ENCODE measurements at places on chromosomes 6 and 20. TPM values are rescaled to one million over a fixed set of nuclear protein-coding genes. Genes with fewer than 3 reads are reported as not detected.

Gene ADGRB3
- 1.4 TPM for total RNA-seq

Gene AVP
- not detected for total RNA-seq

Gene HLA-DMB
- 0.65 TPM for total RNA-seq

Gene TAPBP
- total RNA-seq: 182 TPM

Gene BPIFB4
- not detected for total RNA-seq

Gene RNF144B
- total RNA-seq: 13.2 TPM

Gene PKHD1
- 2.2 TPM for total RNA-seq

Gene CD93
- not detected for total RNA-seq

Gene TBXT
- not detected for total RNA-seq

Gene FRMD1
- not detected for total RNA-seq

Gene DBNDD2
- 36.6 TPM for total RNA-seq

Gene CLDN20
- total RNA-seq: not detected

Gene STX11
- total RNA-seq: 1.6 TPM

Gene CCN6
- total RNA-seq: not detected

Gene SLC17A1
- 0.25 TPM for total RNA-seq

Gene ABHD16B
- not detected for total RNA-seq

Gene C4A
- total RNA-seq: 2.1 TPM

Gene IL20RA
- 1.1 TPM for total RNA-seq

Gene PRDM13
- not detected for total RNA-seq

Gene RXRB
- total RNA-seq: 24.0 TPM

Gene SYS1
- 63.6 TPM for total RNA-seq

Gene C20orf173
- total RNA-seq: not detected

Gene MCCD1
- not detected for total RNA-seq

Gene MLN
- not detected for total RNA-seq

Gene PNLDC1
- total RNA-seq: not detected

Gene C6orf58
- not detected for total RNA-seq

Gene SYCP2
- total RNA-seq: 0.13 TPM

Gene SSTR4
- total RNA-seq: not detected

Gene ZC3H12D
- total RNA-seq: not detected

Gene MBOAT1
- 3.8 TPM for total RNA-seq

Gene BMP7
- total RNA-seq: 2.4 TPM

Gene MEP1A
- not detected for total RNA-seq

Gene SNX5
- total RNA-seq: 120 TPM

Gene ZC2HC1B
- not detected for total RNA-seq

Gene DCDC2
- total RNA-seq: 93.4 TPM

Gene C20orf202
- 0.13 TPM for total RNA-seq

Gene PRR18
- total RNA-seq: under 0.01 TPM

Gene VGLL2
- total RNA-seq: 0.13 TPM

Gene PGC
- total RNA-seq: not detected

Gene BPIFB1
- not detected for total RNA-seq

Gene C20orf96
- 2.3 TPM for total RNA-seq

Gene NANP
- total RNA-seq: 5.4 TPM

Gene HCK
- not detected for total RNA-seq

Gene SPDEF
- not detected for total RNA-seq

Gene SIM1
- total RNA-seq: 3.3 TPM

Gene GLYATL3
- not detected for total RNA-seq

Gene MUC21
- not detected for total RNA-seq

Gene GATA5
- total RNA-seq: not detected

Measured in mesangial cell (primary cell).